ENCODE measurements at places on chromosomes 16 and 17.

DNA sequence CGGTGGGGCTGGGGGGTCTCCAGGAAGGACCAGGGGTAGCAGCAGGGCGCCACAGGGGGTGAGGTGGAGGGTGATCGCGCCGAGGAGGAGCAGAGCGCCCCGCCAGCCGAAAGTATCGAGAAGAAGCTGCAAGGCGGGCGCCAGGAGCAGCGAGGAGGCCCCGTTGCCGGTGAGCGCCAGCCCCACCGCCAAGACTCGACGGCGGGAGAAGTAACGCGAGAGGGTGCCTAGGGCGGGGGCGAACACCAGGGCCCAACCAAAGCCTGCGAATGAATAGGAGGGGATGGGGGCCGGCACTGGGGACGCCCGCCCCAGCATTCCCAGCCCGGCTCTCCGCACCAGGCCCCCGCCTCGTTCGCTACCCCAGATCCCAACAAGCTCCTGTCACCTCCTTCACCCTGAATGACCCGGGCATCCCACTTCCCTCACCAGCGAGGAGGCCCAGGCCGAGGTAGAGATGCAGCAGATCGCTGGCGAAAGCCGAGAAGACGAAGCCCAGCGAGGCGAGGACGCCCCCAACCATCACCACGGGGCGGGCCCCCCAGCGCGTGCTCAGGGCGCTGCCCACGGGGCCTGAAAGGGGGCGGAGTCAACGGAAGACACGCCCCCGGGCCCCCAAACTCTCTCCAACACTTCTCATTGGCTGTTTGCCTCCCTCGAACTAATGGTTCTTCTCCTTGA, 1.3 kb downstream of the SLC16A11 start:
- no peak for DNase-seq

GRCh38 chr16:35185366-35186044, 1726.1 kb downstream of the TP53TG3F start:
- DNase-seq: no peak

GRCh38 chr16:14331020-14331419, 259.9 kb downstream of the MRTFB start:
- no peak for DNase-seq

DNA sequence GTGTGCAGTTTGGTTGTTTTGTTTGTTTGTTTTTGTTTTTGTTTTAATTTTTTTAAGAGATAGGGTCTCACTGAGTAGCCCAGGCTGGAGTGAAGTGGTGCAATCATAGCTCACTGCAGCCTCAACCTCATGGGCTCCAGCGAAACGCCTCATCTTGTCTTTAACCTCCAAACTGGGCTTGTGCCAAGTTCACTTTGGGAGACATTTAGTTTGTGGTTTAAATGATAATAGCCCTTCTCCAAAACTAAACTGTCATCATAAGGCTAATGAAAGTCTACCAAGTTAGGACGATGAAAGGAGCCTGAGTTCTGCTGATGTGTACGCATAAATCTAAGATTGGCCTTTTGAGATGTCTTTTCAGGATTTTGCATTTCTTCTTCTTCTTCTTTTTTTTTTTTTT, 6.5 kb upstream of the CARD14 start:
- no peak for DNase-seq

DNA sequence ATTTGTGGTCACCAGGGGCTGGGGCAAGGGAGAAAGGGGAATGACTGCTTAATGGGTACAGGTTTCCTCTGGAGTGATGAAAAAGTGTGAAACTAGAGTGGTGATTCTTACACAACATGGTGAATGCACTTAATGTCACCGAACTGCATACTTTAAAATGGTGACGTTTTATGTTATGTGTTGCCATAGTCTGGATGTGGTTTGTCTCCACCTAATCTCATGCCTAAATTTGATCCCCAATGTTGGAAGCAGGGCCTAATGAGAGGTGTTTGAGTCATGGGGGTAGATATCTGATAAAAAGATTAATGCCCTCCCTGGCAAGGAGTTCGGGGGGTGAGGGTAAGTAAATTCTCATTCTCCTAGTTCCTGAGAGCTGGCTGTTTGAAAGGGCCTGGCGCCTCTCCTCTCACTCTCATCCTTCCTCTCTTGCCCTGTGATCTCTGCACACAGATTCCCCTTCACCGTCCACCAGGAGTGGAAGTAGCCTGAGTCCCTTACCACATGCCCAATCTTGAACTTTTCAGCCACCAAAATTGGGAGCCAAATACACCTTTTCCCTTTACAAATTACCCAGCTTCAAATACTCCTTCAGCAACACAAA, 15.3 kb downstream of the XPO6 start:
- DNase-seq: no peak

- DNase-seq: no peak
Measured at GRCh38 chr17:58680038-58680369, 11.8 kb downstream of the TEX14 start.

All from activated CD4-positive, alpha-beta T cell treated with anti-CD3 and anti-CD28 coated beads, Interleukin-2, Interleukin-6, amounts not matched to agents 100 ng/mL and 50 ng/mL, durations not matched to agents 16 hours and 8 hours (primary cell).